ENCODE measurements at places on chromosomes 7 and 10.

- DNase-seq = peak; percentile 17
Observed at GRCh38 chr7:5824297-5824610, 42.8 kb upstream of the RNF216 start.

DNA sequence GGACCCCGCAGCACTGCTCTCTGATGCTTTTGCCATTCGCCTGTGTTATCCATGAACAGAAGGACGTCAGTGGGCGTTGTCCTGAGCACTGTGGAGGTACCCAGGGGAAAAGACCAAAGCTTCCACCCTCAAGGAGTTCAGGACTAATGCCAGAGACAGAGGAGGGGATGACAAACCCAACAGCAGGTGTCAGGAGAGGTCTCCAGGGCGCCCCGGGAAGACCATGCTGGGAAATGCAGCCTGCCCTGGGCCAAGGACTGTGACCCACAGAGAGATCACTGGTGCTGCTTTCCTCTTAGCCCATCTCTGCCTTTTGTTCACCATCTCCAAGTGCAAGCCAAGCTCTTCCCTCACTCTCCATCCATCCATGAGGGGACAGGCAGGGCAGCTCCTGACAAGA lies 166.8 kb upstream of the PFKP start:
- no peak for DNase-seq

- DNase-seq = no peak
Observed at GRCh38 chr10:98349508-98349922, 65.5 kb downstream of the PYROXD2 start.

DNA sequence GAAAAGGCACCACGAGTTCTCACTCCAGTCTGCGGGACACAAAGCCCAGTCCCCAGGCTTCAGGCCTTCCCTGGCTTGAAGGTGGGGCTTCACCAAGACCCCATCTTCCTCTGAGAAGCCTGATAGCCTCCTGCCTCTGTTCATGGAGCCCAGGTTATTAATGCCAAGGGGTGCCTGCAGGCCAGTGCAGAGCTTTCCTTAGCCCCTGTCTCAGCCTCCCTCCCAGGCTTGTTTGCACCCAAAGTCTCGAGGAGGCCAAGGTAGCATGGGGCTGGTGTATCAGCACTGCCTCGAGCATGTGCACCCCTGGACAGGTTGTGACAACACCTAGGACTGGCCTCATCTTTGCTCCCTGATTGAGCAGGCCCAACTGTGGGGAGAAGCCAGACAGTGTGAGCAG lies 108.1 kb upstream of the PCDH15 start:
- DNase-seq = no peak

DNA sequence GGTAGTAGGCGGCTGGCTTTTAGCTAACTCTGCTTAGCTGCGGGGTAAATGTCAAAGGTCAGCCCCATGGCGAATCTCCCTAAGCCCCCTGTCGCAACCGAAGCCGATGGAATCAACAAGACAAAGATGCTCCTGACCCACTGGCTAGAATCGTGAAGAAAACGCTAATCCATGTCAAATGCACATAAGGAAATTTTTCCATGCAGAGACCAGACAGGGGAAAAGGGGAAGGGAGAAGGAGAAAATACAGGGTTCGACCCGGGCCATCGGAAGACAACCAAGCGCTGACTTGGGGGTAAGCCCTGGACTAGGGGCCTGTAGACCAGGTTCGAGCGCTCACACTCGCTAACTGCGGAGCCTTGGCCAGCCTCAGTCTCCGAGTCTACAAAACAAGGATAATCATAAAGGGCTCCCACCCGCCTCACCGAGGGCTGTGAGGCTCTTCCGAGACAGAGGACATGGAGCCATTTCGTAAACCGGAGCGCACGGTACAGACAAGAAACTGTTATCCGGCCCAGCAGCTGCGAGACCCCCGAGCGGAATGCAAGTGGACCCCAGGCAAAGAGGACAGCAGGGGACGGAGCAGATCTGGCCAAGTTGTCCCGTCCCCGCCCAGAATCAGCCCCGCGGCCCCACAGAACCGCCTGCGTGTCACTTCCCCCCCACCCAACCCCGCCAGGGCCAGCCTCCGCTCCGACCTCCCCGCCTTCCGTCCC lies 507 bp downstream of the SAR1A start:
- DNase-seq = no peak

GRCh38 chr10:104155591-104155990 lies 33.6 kb downstream of the SFR1 start:
- no peak for DNase-seq

DNA sequence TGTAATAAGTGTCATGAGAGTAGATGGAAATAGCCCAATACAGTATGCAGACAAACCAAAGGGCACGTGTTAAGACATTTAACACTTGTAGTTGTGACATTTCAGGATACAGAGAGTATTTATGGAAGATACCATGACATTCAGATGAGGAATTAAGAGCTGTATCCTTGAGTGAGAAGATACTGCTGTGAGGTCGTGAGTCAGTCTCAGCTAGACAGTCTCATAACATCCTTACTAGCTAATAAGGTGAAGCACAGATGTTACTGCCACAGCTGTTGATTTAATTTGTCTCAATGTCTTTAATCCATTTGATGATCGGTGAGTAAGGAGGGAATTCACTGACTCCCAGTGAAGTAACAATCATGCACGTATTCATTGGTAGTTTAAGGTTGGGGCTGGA lies 288.0 kb upstream of the AKR1E2 start:
- DNase-seq = no peak

- no peak for DNase-seq
Observed at GRCh38 chr10:132742167-132742836, 43.6 kb downstream of the NKX6-2 start.

GRCh38 chr10:85532773-85533172 lies 833.8 kb downstream of the GRID1 start:
- no peak for DNase-seq

DNA sequence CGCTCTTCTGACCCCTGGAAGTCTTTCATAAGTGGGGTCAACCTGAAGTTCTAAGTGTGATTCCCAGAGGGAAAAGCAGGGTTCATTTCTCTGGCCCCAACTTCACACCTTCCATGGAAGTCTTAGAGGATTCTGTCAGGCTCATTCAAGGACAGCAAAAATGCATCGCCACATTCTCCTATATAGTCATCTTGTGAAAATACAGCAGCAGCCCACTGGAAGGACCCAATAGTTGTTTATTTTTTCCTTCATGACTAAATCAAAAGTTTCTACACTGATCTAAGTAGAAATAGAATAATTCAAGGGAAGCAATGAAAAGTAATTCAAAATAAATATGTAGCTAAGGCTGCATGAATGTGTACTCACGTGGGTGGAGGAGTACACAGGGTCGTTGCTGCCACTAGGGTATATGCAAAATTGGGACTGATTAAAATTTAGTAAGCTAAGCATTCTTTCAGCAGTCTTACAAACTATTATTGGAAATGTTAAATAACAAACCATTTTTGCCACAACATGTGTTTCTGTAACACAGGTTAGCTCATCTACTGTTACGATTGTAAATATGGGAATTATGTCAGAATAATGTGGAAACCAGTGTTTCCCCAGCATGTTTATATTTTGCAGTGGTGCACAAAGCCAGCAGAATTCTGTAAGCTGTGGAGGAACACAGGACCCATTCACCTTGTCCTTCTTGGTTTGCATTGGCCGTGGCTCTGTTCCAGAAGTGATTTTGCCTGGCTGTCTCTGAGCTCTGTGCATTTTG lies 33.5 kb downstream of the EEPD1 start:
- no peak for DNase-seq

- no peak for DNase-seq
Observed at GRCh38 chr7:25294624-25295023, 66.3 kb upstream of the NPVF start.

DNA sequence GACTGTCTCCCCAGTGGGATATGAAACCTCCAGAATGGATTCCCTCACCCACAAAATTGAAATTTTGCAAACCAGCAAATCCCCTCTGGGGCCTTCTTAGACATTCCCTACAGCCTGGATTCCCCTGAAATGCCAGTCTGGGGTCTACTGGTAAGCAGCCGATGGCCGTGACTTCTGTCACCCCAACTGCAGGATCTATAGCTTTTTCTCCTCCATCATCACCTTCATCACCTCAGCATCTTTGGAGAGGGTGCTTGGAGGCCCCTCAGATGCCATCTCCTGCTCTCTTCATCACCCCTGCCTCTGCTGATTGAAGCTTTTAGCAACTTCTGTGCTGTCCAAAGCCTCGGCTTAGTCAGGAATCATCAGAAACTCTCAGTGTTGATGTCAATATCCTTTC lies 2.6 kb upstream of the KCNMA1 start:
- no peak for DNase-seq

GRCh38 chr7:110050785-110051184 lies 1040.1 kb upstream of the LRRN3 start:
- no peak for DNase-seq

GRCh38 chr10:95605163-95605562 lies 44.0 kb upstream of the SORBS1 start:
- no peak for DNase-seq

DNA sequence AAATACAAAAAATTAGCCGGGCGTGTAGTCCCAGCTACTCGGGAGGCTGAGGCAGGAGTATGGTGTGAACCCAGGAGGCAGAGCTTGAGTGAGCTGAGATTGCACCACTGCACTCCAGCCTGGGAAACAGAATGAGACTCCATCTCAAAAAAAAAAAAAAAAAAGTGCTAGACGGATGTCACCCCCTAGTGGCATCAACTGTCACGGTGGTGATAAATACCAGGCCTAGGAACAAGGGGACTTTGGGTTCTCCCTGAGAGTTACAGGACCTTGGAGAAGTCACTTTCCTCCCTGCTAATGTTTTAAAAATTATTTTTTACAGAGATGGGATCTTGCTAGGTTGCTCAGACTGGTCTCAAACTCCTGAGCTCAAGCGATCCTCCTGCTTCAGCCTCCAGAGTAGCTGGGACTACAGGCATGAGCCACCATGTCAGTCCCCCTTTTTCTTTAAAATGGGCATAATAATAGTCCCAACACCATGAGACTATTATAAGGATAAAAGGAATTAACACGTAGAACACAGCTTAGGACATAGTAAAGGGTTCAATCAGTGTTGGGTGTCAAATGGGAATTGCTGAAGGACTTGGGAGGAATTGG lies 2.6 kb upstream of the TMEM130 start:
- DNase-seq = no peak

DNA sequence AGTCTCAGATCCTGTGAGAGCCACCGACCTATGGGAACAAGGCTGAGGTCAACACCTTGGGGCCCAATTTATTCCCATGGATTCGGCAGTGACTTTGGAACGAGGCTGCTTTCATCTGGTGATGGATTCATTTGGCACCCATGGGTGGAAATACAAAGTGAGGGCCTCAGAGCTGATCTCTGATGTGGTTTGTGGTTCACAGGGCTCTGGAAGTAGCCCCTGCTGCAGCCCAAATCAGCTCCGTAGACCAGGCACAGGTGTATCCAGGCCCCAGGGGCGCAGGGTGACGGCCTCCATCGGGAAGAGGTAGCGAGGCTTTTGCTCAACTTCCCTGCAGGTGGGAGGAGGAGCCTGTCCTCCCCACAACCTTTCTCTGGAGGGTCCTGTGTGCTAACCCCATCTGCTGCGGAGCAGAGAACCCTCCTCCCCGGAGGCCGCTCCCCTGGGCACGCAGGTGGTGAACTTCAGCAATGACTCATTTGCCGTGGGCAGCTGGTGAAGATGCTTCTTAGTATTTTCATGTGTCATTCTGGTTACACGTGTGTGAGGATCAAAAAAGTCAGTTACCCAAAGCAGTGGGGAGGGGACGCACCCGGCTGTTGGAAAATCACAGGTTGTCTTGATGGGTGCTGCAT lies 7.5 kb upstream of the JAKMIP3 start:
- no peak for DNase-seq

DNA sequence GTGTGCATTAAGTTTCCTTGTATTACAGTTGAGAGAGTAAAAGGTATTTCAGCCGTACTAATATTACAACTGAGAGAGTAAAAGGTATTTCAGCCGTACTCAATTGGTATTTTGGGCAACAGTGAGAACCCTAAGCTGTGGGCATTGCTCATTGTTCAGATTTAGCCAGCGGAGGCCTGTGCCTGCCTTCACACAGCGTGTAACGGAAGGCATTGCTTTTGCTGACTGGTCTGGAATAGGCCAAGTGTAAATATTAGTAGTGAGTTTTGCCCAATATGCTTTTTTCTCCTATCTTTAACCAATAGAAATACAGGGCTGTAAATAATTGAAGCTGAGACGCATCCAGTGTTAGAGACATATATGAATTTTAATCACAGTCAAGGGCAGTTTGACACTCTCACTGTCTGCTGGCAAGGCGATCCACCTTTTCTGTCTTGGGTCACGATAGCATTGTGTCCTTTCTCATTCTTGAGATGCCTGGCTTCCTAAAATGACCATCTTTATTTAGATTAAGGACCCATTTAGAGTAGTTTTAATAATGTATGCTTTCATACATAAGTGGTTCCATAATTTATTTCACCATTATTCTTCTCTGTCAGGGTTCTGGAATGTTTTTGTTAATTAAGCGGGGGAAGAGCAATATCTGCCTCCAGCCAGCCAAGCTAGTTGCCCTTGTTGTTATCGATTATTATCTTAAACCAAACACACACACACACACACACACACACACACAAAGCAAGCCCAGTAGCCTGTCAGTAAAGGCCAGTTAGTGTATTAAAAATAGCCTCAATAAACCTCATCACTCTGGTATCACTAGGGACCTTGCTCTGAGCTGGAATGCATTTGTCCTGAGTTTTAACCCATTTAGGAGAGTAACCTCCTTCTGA lies 130.7 kb downstream of the CELF2 start:
- DNase-seq = no peak

- DNase-seq = no peak
Observed at GRCh38 chr7:140867467-140868462, 57.0 kb downstream of the BRAF start.

- DNase-seq = no peak
Observed at GRCh38 chr7:101435461-101436220, 73.0 kb downstream of the COL26A1 start.

DNA sequence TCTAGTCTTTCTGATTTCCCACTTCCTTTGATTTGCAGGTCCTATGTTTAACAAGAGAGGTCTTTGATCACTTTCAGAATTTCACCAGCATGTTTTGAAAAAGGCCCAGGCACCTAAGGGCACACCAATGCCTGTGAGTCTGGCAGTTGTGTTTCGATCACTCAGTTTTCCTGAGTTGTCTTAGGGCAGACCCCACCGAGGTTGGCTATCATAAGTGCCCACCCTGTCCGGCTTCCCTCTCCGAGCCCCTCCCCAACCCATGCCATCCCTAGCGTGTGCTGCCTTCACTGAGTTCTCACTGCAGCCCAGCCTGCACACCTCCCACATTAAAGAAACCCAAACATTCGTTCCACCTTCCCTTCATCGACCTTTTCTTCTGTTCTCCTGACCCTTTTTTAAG lies 257.9 kb downstream of the GRID1 start:
- no peak for DNase-seq

All from effector memory CD8-positive, alpha-beta T cell (primary cell).